ENCODE measurements at places on chromosomes 1 and 21.

GRCh38 chr1:16203550-16203949 lies 8.9 kb downstream of the ARHGEF19 start:
- no peak for DNase-seq

DNA sequence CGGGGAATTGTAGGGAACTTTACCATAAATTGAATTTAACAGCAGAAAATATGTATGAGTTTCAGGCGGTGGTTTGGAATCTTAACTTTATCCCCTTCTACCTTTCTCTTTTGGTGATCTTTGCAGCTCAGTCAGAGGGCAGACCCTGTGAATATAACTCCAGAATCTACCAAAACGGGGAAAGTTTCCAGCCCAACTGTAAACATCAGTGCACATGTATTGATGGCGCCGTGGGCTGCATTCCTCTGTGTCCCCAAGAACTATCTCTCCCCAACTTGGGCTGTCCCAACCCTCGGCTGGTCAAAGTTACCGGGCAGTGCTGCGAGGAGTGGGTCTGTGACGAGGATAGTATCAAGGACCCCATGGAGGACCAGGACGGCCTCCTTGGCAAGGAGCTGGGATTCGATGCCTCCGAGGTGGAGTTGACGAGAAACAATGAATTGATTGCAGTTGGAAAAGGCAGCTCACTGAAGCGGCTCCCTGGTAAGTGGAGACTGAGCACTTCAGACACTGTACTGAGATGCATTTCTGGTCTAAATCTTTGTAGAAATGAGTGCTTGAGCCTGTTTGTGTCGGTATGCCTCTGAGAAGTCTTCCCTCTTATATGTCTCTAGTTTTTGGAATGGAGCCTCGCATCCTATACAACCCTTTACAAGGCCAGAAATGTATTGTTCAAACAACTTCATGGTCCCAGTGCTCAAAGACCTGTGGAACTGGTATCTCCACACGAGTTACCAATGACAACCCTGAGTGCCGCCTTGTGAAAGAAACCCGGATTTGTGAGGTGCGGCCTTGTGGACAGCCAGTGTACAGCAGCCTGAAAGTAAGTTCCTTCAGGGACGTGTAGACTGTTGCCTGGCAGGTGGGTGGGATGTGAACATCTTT lies 1.5 kb downstream of the CCN1 start:
- no peak for DNase-seq

DNA sequence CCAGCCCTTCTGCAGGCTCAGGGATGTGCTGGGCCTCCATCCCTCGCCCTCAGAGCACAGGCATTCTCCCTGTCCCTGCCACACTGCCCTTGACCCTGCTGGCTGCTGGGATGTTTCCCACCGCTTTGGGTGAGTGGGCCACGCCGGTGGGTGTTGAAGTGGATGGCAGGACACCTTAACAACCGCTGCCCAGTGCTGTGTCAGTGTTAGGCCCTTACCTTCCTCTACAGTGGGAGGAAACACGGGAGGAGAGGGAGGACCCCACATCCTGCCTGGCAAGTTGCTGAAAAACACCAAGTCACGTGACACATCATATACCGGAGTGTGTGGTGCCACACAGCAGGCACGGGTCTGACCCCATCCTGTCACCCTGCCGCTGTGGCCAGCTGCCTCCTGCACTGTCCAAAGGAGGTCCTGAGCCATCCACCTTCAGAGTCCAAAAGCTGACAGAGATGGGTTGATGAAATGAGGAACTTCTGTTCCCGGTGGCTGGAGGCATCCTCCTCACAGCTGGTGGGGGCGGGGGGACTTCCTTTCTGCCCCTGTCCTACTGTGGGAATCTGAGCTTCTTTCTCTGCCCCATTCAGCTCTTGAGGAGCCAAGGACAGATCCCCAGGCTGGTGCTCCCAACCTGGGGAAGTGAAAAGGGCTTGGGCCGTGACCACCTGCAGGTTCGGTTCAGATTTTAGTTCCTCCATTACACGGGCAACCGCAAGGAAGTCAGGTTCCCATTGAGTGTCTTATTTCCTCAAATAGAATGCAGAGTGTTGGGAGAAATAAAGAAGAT lies 3.2 kb upstream of the THEMIS2 start:
- no peak for DNase-seq

DNA sequence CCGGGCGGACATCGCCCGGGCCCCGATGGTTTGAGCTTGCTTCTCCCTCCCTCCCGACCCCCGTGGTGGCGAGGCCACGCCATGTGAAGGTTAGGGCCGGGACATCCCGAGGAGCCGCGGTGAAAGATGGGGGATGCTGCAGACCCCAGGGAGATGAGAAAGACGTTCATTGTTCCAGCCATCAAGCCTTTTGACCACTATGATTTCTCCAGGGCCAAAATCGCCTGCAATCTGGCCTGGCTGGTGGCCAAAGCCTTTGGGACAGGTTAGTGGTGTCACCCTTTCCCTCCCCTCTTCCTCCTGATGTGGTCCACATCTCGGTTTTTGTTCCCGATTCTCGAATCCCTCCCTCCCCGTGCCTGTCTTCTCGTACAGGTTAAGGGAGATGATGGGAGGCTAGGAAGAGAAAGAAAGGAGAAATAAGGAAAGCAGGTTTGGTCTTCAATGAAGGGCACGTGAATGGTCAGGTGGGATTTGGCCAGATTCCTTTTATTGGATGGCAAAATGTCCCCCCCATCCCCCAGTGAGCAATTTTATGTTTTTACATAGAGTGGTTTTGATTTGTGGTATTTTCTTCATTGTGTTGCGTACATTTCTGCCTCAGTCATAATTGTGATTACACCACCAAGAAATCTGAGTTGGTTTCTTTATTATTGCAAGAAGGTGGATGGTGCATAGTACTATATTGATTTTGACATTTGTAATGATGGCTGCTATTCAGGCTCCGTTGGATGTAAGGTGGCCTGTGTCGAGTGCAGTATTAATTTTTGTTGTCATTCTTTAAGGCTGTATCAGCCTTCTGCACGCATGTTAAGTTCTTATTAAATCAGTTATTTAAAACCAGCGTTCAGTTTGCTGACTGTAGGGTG lies 1.2 kb downstream of the CAMSAP2 start:
- peak; percentile 45 for DNase-seq

- DNase-seq: peak; percentile 53
These were observed at the start of gene MX2 for GRCh38 chr21:41361786-41362604. Gene MX2, plus strand, starts transcription at chr21:41362027. Its CDS starts 14,880 bp downstream, at chr21:41376907.

DNA sequence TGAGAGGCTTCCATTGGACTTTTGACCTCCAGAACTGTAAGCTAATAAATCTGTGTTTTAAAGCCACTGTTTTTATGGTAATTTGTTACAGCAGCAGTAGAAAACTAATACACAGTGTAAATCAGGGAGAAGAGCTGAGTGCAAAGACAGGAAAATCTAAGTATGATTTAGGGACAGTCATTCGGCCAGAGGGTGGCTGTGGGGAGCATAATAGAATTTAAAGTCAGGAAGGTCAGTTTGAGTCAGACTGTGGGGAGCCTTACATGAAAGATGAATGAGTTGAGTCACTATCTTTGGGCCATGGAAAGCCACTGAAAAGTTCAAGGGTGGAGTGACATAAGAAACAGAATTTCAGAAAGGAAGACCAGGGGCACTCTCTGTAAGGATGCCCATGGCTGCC lies 52.4 kb upstream of the SSX2IP start:
- DNase-seq: no peak

DNA sequence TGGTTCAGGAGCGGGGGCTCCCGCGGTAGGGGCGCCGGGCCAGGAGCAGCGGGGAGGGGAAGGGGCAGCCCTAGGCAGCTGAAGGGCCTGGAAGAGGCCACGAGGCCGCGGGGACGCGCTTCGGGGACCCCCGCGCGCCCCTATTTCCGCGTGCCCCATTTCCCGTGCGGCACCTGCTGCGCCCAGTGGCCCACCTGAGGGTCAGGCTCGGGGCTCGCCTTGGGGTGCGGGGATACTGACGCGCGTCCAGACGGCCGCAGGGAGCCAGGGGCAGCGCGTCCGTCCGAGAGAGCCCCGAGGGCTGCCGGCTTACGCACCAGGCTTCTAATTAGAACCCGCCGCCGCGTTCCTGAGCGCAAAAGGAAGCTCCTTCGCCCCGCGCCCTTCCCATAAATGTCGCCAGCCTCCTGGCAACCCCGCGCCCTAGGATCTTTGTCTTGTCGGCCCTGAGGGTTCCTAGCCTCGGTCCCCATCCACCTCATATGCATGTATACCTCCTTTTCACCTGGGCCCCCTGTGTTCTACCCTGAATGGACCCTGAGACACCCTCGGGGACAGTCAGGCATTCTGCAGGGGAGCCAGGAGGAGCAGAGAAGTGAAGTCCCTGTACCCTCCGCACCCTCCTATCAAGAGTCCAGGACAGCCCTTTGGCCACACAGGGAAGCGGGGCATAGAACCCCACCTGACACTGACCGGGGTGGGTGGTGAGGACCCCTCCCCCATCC lies 1.8 kb downstream of the WNT3A start:
- DNase-seq: no peak

GRCh38 chr1:201515895-201516294 lies 9.0 kb upstream of the CSRP1 start:
- DNase-seq: no peak

- DNase-seq: peak; percentile 13
These were observed 531 bp downstream of the TSPEAR start for GRCh38 chr21:44710756-44711326.

- DNase-seq: no peak
These were observed 37.0 kb downstream of the TBCE start for GRCh38 chr1:235404190-235404589.

- DNase-seq: no peak
These were observed 126.9 kb downstream of the VAV3 start for GRCh38 chr1:107838056-107838455.

GRCh38 chr1:4174291-4175200 lies 274.5 kb upstream of the C1orf174 start:
- no peak for DNase-seq

GRCh38 chr1:6059866-6060265 lies 14.2 kb downstream of the KCNAB2 start:
- DNase-seq: no peak

DNA sequence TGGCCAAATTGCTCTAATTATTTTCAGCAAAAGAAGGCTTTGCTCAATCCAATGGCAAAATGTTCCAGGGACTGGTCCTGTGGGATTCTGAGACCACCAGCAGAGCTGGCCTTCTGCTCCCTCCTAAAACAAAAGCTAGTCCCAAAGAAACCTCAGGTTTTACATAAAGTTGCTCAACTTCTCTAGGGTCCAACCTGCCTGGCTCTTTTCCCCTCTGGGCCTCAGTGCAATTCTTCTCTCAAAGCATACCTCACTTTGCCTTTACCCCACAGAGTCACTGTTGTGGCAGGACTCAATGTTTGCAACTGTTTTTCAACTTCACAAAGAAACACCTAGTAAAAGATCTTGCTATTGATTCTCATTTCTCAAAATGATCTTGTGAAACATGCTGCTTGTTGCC lies 39.8 kb downstream of the TBX15 start:
- DNase-seq: no peak

DNA sequence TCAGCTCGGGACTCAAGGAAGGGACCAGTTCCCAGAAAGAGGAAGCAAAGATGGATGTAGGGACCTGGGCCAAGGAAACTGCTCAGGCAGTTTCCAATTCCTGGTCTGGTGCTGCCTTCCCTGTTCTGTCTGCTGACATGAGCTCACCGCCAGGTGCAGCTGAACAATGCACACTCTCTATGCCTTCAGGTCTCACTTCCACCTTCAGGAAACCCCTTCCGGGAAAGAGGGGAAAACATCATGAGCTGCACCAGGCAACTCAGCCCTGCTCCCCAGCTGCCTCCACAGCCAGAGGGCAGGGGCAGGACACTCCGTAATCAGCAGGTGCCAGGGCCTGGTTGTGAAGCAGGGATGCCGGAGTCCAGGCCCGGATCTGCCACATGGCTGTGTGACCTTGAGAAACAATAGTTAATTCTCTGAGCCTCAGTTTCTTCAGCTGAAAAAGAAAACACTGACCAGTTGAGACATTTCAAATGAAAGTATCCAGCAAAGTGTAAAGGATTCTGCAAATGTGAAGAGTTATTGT lies 27.8 kb downstream of the SMIM12 start:
- no peak for DNase-seq

DNA sequence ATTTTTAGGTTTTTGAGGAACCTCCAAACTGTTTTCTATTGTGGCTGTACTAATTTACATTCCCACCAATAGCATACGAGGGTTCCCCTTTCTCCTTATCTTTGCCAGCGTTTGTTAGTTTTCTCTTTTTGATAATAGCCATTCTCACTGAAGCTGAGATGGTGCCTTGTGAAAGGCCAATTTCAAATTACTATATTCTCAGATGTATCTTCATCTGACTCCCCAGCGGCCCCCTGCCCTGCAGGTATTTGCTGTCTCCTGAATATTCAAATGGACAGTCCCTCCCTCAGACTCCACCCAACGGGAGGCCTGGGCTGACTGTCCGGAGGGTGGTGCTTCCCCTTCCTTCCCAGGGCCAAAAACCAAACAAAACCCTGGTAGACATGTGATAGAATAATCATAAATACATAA lies 33.5 kb upstream of the TARBP1 start:
- no peak for DNase-seq

GRCh38 chr1:83827741-83828140 lies 171.2 kb downstream of the TTLL7 start:
- no peak for DNase-seq

Data from omental fat pad (tissue), 4 donors.